ENCODE measurements at places on chromosomes 3 and 15. TPM values are rescaled to one million over a fixed set of nuclear protein-coding genes. Genes with fewer than 3 reads are reported as not detected.

The INKA1 gene
- 3.3 TPM for total RNA-seq

The CHRM5 gene
- not detected for total RNA-seq

The FANCD2OS gene
- not detected for total RNA-seq

The AHSG gene
- not detected for total RNA-seq

The CCDC39 gene
- under 0.01 TPM for total RNA-seq

The UROC1 gene
- total RNA-seq: not detected

The TMCO5A gene
- not detected for total RNA-seq

The GOLGA8R gene
- 1.3 TPM for total RNA-seq

The ZBTB47 gene
- total RNA-seq: 32.1 TPM

- DNase-seq: no peak
These were observed 783.3 kb upstream of the ARRDC4 start for GRCh38 chr15:97177151-97177577.

- DNase-seq: peak; percentile 96
These were observed at the start of gene USP8 for GRCh38 chr15:50424066-50424890. USP8 (plus strand) TSS chr15:50424405; CDS start chr15:50439074, 14,669 bp downstream.

GRCh38 chr3:46463868-46464241 lies 850 bp downstream of the LTF start:
- no peak for DNase-seq

DNA sequence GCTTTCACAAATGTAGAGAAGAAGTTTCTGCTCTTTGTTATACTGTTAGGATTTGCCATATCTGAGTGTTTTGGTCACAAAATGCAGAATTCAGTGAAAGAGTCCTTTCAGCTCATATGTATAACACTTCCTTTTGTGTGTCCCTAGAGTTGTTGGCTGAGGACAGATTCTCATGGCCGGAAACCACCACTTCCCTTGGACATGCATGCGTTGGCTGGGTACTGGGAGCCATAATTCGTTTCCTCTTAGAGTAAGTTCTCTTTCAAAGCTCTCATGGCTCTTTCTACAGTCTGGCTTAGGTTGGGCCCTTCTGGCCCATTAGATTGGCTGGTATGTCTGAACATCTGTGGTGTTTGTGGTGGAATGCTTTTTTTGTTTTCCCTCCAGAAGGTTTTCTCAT lies 298.5 kb downstream of the DIPK2A start:
- no peak for DNase-seq

- no peak for DNase-seq
These were observed 60.9 kb upstream of the SPATA12 start for GRCh38 chr3:56999547-56999946.

- no peak for DNase-seq
These were observed 77.2 kb upstream of the RNU6-1 start for GRCh38 chr15:67917037-67917436.

DNA sequence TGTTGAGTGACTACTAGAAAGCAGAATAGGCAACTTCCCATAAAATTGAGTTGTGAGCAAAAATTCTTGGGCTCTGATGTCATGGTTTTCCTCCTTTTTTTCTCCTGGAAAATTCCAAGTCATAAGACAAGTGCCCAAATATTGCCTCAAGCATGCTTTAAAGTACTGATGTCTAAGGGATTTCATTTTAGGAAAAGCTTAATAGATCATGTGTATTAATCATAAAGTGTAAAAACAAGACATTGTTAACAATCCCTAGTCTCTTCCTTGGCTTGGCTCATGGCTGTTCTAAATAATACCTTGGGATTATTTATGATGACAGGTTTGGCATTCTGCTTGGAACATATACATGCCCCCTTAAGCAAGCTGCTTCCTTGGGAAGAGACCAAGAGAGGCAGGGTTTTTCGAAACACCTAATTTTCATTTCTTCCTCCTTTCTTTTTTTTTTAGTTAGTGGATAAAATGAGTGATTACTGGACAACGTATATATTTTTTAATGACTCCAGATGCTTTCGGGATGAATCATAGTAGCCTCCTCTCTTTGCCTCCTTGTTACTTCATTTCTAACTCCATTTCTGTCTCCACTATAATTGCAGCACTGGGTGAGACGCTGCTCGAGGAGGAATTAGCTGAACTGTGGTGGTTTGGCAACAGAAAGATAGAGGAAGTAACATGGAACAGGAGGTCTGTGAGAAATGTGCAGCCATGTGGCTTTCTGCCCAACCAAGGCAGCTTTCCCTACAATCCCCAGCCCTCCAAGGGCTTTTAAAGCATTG lies 104.9 kb downstream of the TPRG1 start:
- DNase-seq: peak; percentile 86

- DNase-seq: peak; percentile 21
These were observed 47.3 kb downstream of the EIF3J start for GRCh38 chr15:44584162-44584749.

GRCh38 chr3:181699171-181699903 lies 12.4 kb upstream of the SOX2 start:
- no peak for DNase-seq

DNA sequence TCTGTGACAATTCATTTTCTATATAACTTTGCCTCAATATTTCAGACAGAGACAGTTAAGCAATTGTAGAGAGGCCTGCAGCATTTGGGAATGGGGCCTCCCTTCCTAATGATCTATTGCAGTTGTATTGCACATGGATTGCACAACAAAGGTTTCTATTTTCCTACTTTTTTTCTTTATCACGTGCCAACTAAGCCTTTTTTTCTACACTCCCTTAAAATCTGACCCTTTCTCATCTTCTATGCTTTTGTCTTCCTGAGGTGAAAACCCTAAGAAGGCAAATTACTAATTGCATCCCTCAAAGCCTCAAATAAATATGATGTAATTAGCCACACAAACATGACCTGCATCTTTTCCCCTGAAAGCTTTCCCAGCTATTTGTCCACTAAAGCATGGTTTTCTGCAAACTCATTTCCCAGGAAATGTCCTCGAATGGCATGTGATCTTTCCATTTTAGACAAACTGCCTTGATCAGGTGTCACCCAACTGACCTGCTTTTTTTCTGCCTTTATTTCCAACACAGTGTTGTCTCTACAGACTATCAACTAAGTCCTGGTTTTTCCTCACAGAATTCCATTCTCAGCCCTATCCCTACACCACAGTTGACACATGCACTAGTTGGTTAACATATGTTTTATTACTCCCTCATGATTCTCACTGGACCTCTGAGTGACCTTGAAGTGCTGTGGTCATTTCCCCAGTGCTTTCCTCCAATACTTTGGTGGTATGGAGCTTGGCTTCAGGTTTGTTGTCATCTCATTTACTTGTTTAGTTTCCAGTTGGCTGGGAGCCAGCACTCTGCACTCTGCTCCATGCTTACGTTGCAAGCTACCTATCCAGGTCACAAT lies 31.9 kb upstream of the TSC22D2 start:
- no peak for DNase-seq

DNA sequence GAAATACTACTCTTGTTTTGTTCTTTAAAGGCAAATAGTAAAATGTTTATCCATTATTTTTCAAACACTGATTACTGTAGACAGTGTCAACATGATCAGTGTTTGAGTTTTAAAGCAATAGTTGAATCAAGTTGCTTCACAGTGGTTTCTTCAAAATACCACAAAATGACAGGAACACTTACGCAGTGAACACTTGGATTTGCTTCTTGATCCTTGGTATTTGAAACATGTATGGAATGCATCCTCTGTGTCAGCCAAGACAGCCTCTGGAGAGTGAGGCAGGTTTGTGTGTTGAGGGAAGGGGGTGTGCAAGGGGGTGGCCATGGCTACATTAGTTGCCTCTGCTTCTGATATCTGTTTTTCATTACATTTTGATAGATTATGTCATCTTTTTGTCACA lies 413.0 kb downstream of the RBMS3 start:
- DNase-seq: peak; percentile 81

- DNase-seq: no peak
These were observed 29.4 kb downstream of the ZXDC start for GRCh38 chr3:126446301-126446700.

GRCh38 chr3:96430079-96430478 lies 384.3 kb upstream of the EPHA6 start:
- no peak for DNase-seq
